ENCODE measurements at places on chromosomes 4 and X. TPM values are rescaled to one million over a fixed set of nuclear protein-coding genes. Genes with fewer than 3 reads are reported as not detected.

Gene GNRHR
- not detected for polyA plus RNA-seq

Gene KLHL13
- 0.27 TPM for polyA plus RNA-seq

DNA sequence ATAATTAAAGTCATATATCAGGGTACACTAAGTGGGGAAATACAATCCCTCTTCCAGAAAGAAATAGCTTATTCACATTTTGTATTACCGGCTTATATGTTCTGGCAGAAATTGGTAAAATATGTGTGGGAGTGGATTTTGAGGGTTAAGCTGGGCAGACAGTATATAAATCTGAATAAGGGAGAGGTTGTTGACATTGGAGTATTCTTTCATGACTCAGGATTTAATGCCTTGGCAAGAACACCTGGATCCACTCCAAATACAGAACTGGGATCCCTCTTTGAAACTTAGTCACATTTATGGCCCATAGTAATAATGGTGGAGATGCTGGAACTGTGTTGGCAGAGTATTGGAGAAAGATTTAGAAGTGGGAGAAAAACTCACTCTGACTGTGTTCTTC, 54.3 kb upstream of the TET2 start:
- peaks cover 7% of the 10 kb centered on the region for H3K27me3 ChIP-seq
- peaks cover 12% of the 10 kb centered on the region for H3K36me3 ChIP-seq
- no peak overlapping the region for H3K4me3 ChIP-seq

DNA sequence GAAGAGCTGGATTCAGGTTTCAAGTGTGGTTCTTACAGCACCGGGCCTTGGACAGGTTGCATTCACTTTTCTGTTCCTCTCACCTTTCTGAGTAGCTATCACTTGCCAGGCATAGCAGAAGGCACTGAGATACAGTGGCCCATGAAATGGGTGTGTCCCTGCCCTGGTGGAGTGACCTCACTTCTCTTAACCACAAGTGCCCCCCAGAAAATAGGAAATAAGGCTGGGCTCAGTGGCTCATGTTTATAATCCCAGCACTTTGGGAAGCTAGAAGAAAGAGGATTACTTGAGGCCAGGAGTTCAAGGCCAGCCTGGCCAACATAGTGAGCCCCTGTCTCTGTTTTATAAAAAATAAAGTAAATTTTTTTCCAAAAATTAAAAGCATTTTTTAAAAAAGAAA, 101.7 kb upstream of the KIT start:
- H3K36me3 ChIP-seq, result no peaks in the 10 kb centered on the region
- no peak for DNase-seq
- no peak overlapping the region for H3K4me3 ChIP-seq
- H3K27ac ChIP-seq, result no peak overlapping the region
- no peaks in the 10 kb centered on the region for H3K27me3 ChIP-seq

- H3K36me3 ChIP-seq, result no peaks in the 10 kb centered on the region
- peaks cover 7% of the 10 kb centered on the region for H3K27me3 ChIP-seq
- DNase-seq, result no peak
- no peak overlapping the region for H3K4me3 ChIP-seq
- no peaks in the 10 kb centered on the region for H3K4me1 ChIP-seq
Observed at GRCh38 chrX:10444204-10444603, 176.2 kb downstream of the MID1 start.

DNA sequence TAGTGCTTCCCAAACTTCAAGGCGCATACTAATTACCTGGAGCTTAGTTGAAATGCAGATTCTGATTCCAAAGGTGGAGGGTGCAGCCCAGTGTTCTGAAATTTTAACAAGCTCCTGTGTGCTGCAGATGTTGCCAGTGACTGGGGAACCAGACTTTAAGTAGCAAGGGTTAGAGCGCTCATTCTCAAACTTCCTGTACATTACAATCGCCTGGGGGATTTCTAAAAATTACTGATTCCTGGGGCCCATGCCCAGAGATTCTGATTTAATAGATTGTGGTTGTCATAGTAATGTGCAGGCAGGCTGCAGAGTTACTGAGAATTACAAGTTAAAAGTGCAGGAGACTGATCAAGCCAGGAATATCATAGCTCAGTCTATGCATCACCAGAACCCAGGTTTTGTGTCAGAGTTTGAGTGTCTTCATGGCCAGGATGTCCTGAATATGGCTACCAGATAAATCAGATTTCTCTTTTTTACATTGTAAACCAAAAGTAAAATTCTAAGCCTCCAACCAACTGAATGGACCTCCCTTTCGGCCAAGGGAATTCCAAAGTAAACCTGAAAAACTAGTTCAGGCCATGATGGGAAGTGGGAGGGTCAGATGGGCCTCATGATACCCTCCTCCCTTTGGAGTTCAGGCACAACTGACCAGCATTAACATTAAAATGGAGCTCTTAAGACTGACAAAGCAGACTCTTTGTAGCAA, 121.6 kb downstream of the ATXN3L start:
- no peaks in the 10 kb centered on the region for H3K36me3 ChIP-seq
- peaks cover 12% of the 10 kb centered on the region for H3K4me1 ChIP-seq
- H3K4me3 ChIP-seq, result no peak overlapping the region
- DNase-seq, result no peak

DNA sequence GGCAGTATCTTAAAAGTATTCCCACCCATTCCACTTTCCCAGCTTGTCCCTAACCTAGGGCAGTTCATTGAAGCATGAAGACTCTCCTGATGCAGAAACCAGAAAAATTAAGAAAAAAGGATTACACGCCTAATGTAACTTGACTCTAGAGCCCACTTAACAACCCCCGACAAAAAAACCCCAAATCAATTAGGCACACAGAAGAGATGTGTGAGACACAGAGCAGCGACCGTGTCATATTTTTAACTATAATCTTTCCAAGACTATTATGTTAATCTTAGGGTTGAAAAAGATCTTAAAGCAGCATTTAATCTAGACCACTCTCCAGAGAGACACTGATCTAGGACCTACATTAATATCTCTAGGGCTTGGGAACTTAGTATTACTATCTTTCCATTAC, 1.3 kb downstream of the YTHDC1 start:
- DNase-seq, result no peak
- H3K36me3 ChIP-seq, result peaks cover 8% of the 10 kb centered on the region
- H3K4me3 ChIP-seq, result peak overlapping the region; percentile 98
- no peaks in the 10 kb centered on the region for H3K27me3 ChIP-seq
- H3K27ac ChIP-seq, result peak overlapping the region; percentile 99

DNA sequence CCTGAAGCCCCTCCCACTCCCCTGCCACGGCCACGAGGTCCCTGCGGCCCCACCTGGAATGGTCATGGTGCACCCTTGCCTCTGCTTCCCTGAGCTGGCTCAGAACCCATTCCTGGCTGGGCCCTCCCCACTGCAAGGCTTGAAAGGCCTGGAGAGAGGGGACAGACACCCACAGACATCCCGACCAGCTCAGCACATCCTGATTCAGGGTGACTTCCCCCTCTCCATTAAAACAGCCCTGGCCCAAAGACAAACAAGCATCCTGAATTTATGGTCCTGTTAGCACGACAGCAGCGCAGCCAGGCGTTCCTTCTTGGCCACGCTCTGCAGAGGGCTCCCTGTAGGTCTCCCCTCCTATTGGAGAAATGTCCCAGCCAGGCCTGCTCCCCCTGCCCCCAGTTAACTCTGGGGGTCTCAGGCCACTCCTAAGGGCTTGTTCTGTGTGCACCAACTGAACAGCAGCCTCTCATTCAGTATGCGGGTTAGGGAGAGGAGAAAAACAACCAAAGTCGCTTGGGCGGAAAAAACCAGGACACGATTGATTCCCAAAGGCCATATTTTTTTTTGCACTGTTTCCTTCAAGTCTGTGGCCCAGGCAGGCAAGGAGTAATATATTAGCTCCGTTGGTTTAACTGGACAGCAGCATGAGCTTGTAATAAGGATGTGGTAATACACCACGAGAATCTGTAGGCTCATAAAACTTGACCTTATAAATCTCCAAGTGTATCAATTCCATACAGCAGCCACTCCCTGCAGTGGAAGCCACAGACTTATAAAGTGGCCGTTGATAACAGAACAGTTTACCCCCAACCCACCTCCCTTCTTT, 106.7 kb upstream of the MSX1 start:
- no peak for DNase-seq
- H3K4me1 ChIP-seq, result no peaks in the 10 kb centered on the region
- peaks cover 18% of the 10 kb centered on the region for H3K27me3 ChIP-seq
- no peaks in the 10 kb centered on the region for H3K36me3 ChIP-seq
- no peak overlapping the region for H3K4me3 ChIP-seq

- H3K36me3 ChIP-seq, result no peaks in the 10 kb centered on the region
- H3K27me3 ChIP-seq, result no peaks in the 10 kb centered on the region
Observed at GRCh38 chr4:175092114-175092513, 174.0 kb downstream of the ADAM29 start.

DNA sequence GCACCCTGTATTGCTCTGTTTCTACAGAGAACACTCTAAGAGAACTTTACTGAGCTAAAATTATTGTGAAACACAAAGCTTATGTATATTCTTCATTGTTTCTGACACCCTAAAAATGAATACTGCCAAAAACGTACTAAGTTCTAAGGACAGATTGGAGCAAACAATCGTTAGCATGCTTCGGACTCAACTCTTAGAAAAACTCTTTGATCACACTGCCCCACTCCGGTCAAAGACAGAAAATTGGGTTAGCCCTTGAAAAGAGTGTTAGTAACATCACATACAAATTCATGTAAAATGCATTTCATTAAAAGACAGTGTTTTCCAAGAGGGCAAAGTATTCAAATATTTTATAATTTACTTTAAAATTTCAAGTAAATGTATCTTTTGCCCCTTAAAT, 177.4 kb downstream of the DCHS2 start:
- no peak overlapping the region for H3K4me3 ChIP-seq
- no peak for DNase-seq
- H3K4me1 ChIP-seq, result no peaks in the 10 kb centered on the region

Gene RHOXF2
- polyA plus RNA-seq, result 0.15 TPM

Gene SPANXN4
- not detected for polyA plus RNA-seq

- no peak overlapping the region for H3K27ac ChIP-seq
- no peaks in the 10 kb centered on the region for H3K4me1 ChIP-seq
- H3K4me3 ChIP-seq, result no peak overlapping the region
- no peak for DNase-seq
- no peaks in the 10 kb centered on the region for H3K36me3 ChIP-seq
Observed at GRCh38 chr4:28883211-28883610, 1837.0 kb upstream of the PCDH7 start.

GRCh38 chr4:96205143-96205936, 365.4 kb downstream of the PDHA2 start:
- no peaks in the 10 kb centered on the region for H3K36me3 ChIP-seq
- no peaks in the 10 kb centered on the region for H3K27me3 ChIP-seq
- no peaks in the 10 kb centered on the region for H3K4me1 ChIP-seq
- no peak overlapping the region for H3K4me3 ChIP-seq
- DNase-seq, result no peak

Gene SPARCL1
- not detected for polyA plus RNA-seq

- H3K36me3 ChIP-seq, result no peaks in the 10 kb centered on the region
- H3K27ac ChIP-seq, result no peak overlapping the region
- no peaks in the 10 kb centered on the region for H3K27me3 ChIP-seq
- H3K4me1 ChIP-seq, result peaks cover 19% of the 10 kb centered on the region
Observed at GRCh38 chrX:6667048-6667768, 132.3 kb upstream of the VCX3A start.

- peaks cover 34% of the 10 kb centered on the region for H3K27me3 ChIP-seq
- H3K4me1 ChIP-seq, result no peaks in the 10 kb centered on the region
- DNase-seq, result no peak
- H3K4me3 ChIP-seq, result no peak overlapping the region
Observed at GRCh38 chr4:94728056-94728766, 29.5 kb upstream of the BMPR1B start.

Gene SGMS2
- polyA plus RNA-seq, result 0.05 TPM

GRCh38 chr4:185209031-185209851, at the start of gene SNX25:
Gene SNX25, plus strand, starts transcription at chr4:185209598. Its CDS starts 229 bp downstream, at chr4:185209827.
- peak within 1 kb of the TSS; percentile 87 for H3K27ac ChIP-seq
- H3K36me3 ChIP-seq, result no peaks in the 10 kb centered on the region
- peak; percentile 93 for DNase-seq
- H3K4me1 ChIP-seq, result peaks cover 66% of the 10 kb centered on the region
- H3K4me3 ChIP-seq, result peak within 1 kb of the TSS; percentile 96

Gene FSTL5
- polyA plus RNA-seq, result not detected

GRCh38 chr4:56160636-56161035, 211.9 kb downstream of the CEP135 start:
- no peak overlapping the region for H3K4me3 ChIP-seq
- no peak for DNase-seq
- no peaks in the 10 kb centered on the region for H3K27me3 ChIP-seq
- H3K36me3 ChIP-seq, result no peaks in the 10 kb centered on the region
- no peak overlapping the region for H3K27ac ChIP-seq

Gene SPIN4
- 3.3 TPM for polyA plus RNA-seq

GRCh38 chrX:36581030-36581429, 427.1 kb upstream of the FAM47C start:
- no peaks in the 10 kb centered on the region for H3K27me3 ChIP-seq
- H3K4me1 ChIP-seq, result no peaks in the 10 kb centered on the region
- no peak overlapping the region for H3K4me3 ChIP-seq
- no peak overlapping the region for H3K27ac ChIP-seq

DNA sequence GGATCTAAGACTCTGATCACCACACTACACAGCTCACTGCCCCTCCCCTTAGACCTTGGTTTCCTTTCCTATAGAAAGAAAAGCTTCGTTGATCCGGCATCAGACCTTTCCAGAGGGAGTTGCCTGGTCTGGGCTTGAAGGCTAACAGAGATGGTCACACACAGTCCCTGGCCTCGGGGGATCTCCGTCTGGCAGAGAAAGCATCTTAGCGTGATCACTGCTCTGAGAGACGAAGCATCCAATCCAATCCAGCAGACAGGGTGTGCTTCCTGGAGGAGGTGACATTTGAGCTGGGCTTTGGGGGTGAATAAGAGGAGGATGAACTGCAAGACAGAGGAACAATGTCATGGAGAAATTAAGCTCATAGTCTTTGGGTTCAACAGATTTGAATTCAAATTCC, 49.5 kb downstream of the HTRA3 start:
- no peak overlapping the region for H3K27ac ChIP-seq
- H3K4me3 ChIP-seq, result no peak overlapping the region
- peaks cover 7% of the 10 kb centered on the region for H3K27me3 ChIP-seq

DNA sequence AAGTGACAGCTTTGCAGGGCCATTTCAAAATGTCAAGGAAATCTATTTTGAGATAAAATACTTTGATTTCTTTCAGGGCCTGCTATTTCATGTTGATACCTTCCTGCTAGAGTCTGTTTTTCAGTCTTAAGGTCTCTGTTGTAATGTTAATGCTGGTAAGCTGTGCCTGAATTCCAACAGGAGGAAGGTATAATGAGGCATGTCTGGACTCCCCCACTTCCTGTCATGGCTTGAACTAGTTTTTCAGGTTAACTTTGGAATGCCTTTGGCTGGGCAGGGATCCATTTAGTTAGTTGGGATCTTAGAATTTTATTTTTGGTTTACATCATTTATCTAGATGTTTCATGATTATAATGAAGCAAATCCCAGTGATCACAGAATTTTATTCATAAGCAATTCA, 279.0 kb downstream of the CFAP47 start:
- no peak for DNase-seq
- H3K27ac ChIP-seq, result no peak overlapping the region
- no peak overlapping the region for H3K4me3 ChIP-seq
- no peaks in the 10 kb centered on the region for H3K36me3 ChIP-seq
- H3K4me1 ChIP-seq, result no peaks in the 10 kb centered on the region
- no peaks in the 10 kb centered on the region for H3K27me3 ChIP-seq

Gene DMD
- polyA plus RNA-seq, result 4.7 TPM

GRCh38 chr4:99200138-99200537, 18.9 kb downstream of the ADH6 start:
- no peak overlapping the region for H3K27ac ChIP-seq
- no peaks in the 10 kb centered on the region for H3K27me3 ChIP-seq
- peaks cover 14% of the 10 kb centered on the region for H3K36me3 ChIP-seq
- no peak for DNase-seq
- H3K4me3 ChIP-seq, result no peak overlapping the region
- H3K4me1 ChIP-seq, result no peaks in the 10 kb centered on the region

- peak overlapping the region; percentile 97 for H3K27ac ChIP-seq
- H3K36me3 ChIP-seq, result peaks cover 6% of the 10 kb centered on the region
- peak overlapping the region; percentile 91 for H3K4me3 ChIP-seq
- H3K4me1 ChIP-seq, result peaks cover 20% of the 10 kb centered on the region
- H3K27me3 ChIP-seq, result no peaks in the 10 kb centered on the region
- DNase-seq, result no peak
Observed at GRCh38 chrX:155071694-155072280, 479 bp downstream of the BRCC3 start.

Gene AMOT
- 2.8 TPM for polyA plus RNA-seq

Measured in naive B cell (primary cell).